Anterior cingulate cortex (tissue), 58 donors: ENCODE measurements at places on chromosomes 5 and 9.

DNA sequence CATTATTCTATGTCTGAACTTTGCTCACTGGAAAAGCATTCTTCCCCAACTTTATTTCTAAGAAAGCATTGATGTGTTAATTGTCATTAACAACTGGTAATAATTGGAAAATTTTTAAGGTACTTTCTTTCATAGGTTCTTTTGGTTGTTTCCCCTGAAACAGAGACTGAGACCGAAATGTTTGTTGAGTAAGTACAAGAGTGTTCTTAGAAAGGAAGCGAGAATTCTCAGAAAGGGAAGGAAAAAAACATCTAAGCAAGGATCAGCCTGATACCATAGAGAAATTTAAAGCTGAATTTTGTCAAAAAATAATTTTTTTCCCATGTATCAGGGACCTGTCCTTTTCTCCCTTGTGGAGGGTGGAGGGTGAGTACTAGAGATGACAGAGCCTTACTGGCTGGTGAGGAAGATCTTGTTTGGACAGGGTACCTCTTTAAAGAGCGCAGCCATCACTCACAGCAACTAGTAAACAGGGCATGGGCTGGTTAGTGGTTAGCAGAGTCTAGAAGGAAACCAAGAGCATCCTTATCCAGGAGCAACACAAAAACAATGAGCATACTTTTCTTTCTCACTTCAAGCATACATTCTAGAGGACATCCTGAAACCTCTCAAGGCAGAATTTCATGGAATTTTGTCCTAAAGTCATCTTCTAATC is 898.5 kb downstream of the DNAH5 start:
- no peak for DNase-seq

DNA sequence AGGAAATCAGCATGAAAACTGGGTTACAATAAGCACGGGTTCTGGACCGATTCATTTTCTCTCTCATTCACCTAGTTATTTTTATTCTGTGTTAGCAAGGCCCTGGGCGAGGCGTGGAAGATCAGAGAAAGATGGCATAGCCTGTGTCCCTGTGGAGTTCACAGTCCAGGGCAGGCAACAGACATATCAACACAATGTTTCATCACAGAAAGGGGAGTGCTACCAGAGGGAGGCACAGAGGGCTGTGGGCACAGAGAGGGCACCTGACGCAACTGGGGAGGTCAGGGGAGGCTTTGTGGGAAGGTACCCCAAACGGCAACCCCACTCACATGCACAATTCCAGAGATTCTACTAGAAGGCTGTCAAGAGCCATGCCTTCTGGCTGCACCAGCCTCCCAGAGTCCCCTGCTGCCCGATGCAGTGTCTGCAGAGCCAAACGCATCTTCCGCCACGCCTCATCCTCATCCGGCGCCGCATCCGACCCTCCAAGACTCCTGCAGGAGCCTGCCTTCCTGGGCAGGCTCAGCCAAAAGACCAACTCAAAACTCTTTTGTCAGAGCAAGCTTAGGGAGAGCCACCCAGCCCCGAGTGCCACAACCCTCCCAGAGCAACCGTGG is 1.4 kb downstream of the FAM193B start:
- DNase-seq = peak; percentile 5

- no peak for DNase-seq
Measured at GRCh38 chr5:109654455-109654854, 35.3 kb upstream of the MAN2A1 start.

DNA sequence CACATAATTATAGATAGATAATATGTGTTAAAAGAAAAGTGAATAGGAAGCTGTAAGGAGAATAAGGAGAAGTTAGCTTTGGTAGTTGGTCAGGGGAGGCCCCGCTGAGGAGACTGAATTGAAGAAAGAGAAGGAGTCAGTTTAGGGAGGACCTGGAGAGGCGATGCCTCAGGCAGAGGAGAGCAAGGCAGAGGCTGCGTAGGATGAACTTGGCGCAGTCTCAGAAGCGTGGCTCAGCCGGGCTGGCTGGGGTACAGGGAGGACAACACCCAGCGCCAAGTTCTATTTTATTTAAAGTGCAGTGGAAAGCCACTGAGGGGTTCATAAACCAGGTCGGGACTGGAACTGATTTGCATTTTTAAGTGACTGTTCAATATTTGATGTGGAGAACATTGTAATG is 68.5 kb downstream of the PTCD2 start:
- no peak for DNase-seq

DNA sequence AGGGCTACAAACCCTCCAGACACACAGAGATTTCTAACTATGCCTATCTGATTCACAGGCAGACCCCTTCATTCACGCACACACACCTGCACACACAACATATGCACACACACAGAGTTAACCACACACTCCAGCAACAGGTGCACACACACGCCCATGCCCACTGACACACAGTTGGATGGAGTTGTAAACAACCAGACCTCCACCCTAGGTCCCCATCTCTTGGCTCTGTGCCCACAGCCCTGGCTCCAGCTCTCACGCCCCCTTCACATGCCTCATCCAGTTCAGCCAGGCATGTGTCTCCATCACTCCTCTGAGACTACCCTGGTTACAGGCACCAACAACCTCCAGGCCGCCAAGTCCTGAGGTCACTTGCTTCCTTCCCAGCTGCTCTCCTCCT is 61.1 kb downstream of the PSD2 start:
- no peak for DNase-seq

GRCh38 chr5:146682899-146683532 is 167.0 kb upstream of the GPR151 start:
- no peak for DNase-seq

DNA sequence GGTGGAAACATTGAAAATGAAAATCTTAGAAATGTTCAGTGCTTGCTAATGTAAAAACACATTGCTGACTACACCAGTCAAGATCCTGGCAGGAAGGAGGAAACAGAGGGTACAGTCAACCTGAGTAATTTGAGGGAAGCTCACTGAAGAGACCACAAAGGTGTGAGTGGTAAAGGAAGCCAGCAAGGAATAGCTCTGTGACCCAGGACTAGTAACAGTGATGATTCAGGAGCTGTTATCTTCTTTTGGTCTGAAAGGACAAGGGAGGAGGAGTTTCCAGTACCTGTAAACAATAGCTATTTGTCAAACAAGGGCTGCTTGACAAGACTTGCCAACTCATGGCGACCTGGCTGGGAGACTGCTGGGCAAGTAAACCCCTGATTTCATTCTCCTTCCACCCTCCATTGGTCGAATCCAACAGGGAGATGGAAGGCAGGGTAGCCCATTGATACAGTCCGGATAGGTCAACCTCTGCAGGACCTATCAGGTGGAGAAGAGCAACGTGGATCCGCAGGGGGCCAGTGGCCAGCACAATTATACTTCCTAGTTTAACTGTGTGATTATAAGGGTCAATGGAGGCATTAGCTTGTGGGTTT is 68.1 kb downstream of the MAMDC2 start:
- no peak for DNase-seq

GRCh38 chr5:167783145-167783817 is 508.2 kb upstream of the WWC1 start:
- no peak for DNase-seq

- DNase-seq = peak; percentile 81
Measured at GRCh38 chr5:173671121-173671949, 54.9 kb upstream of the BOD1 start.

- no peak for DNase-seq
Measured at GRCh38 chr9:28163619-28164018, 590.3 kb upstream of the C9orf72 start.

GRCh38 chr5:98016771-98017170 is 756.7 kb upstream of the RGMB start:
- DNase-seq = no peak
